Foreskin keratinocyte (primary cell): ENCODE measurements at places on chromosomes 12 and 14.

DNA sequence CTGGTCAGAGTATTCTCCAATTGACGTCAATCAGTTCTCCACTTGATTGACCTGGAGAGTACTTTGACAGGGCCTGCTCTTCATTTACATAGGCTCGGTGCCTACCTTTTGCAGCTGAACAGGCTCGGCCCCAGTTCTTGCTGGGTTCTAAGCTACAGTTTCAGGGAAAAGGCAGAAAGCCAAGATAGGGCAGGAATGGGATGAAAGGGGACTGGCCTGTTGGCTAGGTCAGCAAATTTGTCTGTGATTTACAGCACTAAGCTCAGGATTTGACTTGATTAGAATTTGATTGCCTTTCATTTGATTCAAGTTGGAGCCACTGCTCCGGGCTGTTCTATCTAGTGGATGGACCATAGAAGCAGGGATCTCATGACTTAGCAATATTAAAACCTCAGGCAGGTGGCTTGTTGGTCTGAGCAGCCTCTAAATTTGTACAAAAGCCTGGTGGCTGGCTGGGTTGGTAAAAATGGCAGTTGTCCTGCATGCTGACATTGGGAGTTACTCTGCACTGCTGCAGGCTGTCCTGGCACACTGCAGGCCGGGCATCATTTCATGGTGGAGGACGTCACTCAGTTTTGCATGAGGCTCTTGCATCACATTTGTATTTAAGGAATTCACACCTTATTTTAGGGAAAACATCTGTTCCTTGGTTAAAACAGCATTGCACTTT, 71.8 kb downstream of the BICD1 start:
- DNase-seq = no peak

GRCh38 chr12:115394496-115395220, 710.7 kb upstream of the TBX3 start:
- DNase-seq = no peak

- no peak for DNase-seq
These were observed 33.0 kb upstream of the VWF start for GRCh38 chr12:6157482-6157881.

- DNase-seq = no peak
These were observed 8.1 kb downstream of the ATP2A2 start for GRCh38 chr12:110289044-110289710.

DNA sequence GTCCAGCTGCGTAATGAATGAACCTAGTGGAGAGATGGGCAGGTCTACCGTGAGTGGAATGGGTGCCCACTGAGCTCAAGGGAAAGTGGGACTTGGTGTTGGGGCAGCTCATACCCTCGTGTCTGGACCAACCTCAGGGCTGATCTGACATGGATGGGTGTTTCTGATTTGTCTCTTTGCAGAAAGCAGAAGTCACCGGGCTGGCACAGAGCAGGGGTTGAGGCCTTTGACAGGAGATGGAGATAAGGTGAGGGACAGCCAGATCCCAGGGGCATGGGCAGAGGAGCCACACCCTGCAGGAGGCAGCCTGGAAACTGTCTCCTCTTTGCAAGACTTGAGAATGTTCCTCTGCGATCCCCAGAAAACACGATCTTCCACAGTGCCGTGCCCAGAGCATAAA, 20.9 kb upstream of the PPP1CC start:
- no peak for DNase-seq

DNA sequence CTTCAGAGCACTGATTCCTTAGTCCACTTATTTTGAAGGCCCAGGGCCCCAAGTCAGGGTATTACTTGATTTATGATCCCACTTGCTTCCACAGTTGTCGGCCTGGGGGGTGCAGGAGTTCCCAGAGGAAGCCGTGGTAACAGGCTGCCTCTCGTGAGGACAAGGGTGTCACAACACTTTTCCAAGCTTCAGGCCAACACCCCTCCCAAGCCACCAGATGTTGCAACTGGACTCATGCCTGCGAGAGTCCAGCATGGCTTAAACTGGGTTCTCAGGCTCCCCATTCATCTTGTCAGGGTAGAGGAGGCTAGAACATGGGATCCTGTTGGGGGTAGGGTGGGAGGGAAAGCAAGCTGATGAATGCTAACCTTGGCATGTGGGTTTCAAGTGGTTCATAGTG, 56.1 kb downstream of the BMP4 start:
- no peak for DNase-seq

- no peak for DNase-seq
These were observed 7.6 kb upstream of the E2F7 start for GRCh38 chr12:77072833-77073495.

- no peak for DNase-seq
These were observed 205.6 kb downstream of the BCL11B start for GRCh38 chr14:99066378-99066777.

GRCh38 chr14:94284221-94284620, 8.8 kb downstream of the SERPINA10 start:
- no peak for DNase-seq

DNA sequence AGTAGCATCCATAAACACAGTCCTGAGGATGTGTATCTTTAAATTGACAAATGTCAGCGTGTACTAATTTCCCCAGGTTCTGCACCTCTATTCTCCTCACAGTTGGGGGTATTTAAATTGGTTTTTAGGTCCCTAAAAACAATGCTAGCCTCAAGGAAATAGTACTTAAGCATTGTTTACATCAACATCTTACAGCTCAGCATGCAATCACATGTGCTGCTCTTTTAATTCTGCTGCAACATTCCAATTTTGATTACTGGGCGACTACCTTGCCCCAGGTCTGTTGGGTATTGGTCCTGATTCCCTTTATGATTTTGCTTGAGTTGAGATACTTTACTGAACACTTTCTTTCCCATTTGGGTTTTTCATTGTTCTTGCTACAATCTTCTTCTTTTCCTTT, 616.6 kb downstream of the CCER1 start:
- DNase-seq = no peak

DNA sequence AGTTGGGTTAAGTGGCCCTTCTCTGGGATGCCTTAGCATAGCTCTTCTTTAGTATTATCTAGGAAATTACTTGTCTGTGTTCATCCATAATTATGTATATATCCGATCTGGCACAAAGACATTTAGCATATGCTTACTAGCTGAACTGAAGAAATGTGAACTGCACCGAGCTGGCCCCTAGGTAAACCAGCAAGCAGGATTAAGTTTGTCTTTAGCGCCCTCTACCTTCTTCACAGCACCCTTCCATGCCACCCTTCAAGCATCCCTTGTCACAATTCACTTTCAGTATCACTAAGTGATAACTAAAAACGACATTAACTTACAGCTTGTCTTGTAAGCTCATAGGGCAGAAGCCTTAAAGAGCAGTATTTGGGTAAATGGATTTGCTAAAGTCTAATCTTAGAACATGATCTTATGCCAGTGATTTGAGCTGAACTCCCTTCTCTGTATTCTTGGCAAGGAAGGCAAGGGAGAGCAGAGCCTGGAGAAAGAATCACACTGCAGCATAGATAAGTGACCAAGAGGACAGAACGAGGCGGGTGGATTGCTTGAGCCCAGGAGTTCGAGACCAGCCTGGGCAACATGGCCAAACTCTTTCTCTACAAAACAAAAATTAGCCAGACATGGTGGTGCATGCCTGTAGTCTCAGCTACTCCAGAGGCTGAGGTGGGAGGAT, 2.6 kb upstream of the HAL start:
- DNase-seq = no peak

DNA sequence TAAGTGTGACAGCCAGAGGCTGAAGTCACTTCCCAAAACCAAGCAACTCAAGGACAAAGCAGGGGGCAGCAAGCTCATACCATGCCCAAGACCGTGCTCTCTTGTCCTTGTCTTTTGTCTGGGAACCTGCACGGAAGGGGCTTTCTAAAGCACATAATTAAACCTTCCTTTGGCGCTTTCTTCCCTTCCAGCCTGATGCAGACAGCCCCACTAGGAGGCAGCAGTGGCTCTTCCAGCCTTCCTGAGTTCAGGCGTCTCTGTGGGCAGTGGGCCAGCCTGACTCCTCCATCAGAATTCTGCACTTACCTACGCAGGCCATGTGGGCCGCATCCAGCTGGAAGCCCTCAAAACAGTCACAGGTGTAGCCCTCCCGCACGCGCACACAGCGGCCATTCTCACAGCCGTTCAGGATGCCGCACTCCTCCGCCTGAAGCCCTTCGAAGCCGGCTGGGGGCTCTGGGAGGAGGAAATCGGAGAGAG, 7.6 kb downstream of the ISCA2 start:
- no peak for DNase-seq
